ENCODE measurements at places on chromosomes 2 and 18.

DNA sequence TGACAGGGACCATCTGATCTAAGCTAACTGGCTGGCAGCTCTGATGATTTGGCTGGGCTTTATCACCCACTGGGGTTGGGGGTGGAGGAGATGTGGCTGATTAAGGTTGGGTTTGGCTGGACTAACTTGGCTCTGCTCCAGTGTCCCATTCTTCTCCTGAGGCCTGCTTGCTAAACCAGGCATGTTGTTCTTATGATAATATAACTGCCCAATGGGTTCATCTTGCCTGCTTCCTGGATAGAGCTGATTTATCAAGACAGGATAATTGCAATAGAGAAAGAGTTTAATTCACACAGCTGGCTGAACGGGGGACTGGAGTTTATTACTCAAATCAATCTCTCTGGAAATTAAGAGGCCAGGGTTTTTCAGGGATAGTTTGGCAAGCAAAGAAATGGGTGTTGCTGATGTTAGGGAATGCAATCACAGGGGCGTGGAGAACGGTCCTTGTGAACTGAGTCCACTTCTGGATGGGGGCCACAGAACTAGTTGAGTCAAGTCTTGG, 150.4 kb downstream of the PTH2R start:
- DNase-seq: no peak

GRCh38 chr2:29528891-29529520, 392.4 kb downstream of the ALK start:
- no peak for DNase-seq

DNA sequence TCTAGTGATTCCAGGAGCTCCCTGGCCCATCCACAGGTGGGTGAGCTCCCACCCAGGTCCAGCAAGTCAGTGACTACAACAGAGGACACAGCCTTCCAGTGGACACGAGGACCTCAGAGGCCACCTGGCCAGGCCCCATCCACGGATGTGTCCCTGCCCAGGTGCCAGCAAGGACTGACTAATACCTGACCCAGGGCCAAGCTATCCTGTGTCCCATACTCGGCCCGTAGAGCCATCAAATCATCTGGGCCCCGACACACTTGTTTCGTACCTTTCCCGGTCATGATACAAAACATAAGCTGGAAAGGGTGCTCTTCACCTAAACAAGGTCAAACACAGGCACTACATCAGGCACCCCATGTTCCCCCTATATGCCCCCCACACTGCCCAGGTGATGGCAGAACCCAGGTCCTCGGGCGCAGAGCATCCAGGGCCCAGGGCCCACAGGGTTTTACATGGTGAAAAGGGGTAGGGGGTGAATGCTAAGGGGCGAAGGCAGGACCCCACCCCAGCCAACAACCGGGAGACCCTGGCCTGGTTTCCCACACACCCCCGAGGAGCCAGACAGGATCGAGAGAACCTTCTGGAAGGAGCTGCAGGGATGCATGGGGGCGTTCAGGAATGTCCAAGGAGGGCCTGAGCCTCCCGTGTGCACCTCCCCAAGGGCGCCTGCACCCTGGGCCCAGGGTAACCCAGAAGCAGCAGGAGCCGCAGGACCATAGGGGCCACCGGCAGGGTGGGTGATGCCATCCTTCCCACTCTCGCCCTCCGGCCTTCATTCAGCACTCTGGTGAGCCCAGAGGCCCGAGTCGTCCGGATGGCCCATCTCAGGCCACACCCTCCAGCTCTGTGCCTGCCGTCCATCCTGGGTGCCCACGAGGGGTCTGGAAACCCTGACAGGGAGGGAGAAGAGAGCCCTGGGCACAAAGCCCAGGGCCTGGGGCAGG, 94.3 kb downstream of the HDAC4 start:
- no peak for DNase-seq

GRCh38 chr2:103459283-103459682, 697.5 kb downstream of the TMEM182 start:
- no peak for DNase-seq

GRCh38 chr2:226066391-226066790, 666.9 kb downstream of the NYAP2 start:
- DNase-seq: no peak

DNA sequence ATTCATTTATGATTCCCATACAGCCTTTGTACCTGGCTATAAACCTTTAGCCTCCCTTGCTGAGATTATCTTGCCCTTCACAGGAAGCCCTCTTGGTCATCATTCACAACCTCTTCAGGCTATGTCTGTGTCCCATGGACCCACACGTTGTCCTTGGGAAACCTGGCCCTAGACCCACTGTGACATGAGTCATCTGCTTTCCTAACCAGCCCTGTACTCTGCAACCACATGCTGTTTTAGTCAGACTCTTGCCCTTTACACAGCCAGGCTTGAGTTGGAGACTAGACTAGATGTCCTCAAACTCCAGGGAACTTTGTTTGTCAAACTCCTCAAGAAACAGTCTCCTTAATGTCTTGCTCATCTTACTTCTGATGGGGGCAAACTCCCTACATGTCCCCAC, 229.3 kb upstream of the ZSWIM2 start:
- DNase-seq: no peak

GRCh38 chr2:74816540-74817303, 17.2 kb upstream of the HK2 start:
- no peak for DNase-seq

GRCh38 chr18:45015788-45016128, 335.1 kb downstream of the SETBP1 start:
- DNase-seq: no peak

DNA sequence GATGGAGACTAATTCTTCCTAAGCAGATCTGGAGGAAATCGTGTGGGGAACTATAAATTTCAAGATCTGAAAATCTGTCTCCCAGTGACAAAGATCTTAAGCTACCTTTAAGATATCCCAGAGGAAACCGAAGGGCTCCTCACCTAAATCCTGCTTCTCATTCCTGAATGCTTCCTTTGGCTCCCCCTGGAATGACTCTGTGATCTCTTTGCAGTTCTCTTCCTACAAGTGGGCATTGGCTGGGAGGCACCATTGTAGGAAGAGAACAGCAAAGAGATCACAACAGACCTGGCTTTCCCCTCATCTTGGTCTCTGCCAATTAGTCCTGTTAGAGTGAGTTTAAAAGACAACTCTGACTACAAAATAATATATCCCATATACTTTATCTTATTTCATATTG, 70.0 kb upstream of the KCNH7 start:
- DNase-seq: no peak
